Effector memory CD8-positive, alpha-beta T cell (primary cell): ENCODE measurements at places on chromosomes 1 and 21.

DNA sequence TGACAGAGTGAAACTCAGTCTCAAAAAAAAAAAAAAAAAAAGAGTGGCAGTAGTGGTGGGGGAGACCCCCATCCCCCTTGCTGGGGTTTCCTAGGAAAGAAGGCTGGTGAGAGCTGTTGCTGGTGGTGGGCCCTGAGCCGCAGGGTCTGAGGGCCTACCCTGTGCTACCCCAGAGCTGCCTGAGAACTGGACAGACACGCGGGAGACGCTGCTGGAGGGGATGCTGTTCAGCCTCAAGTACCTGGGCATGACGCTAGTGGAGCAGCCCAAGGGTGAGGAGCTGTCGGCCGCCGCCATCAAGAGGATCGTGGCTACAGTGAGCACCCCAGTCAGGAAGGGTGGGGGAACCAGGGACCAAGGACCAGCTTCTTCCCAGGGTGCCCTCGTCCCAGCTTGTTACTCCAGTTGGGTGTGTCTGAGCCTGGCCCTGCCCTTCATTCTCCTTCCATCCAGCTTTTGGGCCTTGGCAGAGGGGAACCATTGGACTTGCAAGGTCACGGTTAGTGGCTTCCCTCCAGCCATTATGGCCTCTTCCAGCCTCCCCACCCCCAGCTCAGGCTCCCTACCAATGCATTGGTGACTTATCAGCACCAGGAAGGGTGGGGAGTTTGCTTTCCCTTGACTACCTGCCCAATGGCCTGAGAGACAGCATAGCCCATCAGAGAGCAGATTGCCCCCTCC, 10.5 kb downstream of the LDLRAP1 start:
- DNase-seq = no peak

DNA sequence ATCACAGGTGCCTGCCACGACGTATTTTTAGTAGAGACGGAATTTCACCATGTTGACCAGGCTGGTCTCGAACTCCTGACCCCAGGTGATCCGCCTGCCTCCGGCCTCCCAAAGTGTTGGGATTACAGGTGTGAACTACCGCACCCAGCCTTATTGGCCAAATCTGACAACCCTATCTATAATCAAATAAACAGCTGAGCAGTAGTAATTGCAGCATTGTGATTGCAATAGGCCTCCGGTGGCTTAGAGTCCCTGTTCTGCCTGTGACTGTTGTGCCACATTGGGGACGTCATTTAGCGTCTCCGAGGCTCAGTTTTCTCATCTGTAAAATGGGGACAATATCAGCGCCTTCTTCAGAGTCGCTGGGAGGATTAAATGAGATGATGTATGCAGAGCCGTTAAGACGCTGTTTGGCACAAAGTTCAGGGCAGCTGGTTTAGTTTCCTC, 569 bp upstream of the CAPN2 start:
- no peak for DNase-seq

- DNase-seq = no peak
Observed at GRCh38 chr1:9826616-9827015, 2.9 kb upstream of the CLSTN1 start.

DNA sequence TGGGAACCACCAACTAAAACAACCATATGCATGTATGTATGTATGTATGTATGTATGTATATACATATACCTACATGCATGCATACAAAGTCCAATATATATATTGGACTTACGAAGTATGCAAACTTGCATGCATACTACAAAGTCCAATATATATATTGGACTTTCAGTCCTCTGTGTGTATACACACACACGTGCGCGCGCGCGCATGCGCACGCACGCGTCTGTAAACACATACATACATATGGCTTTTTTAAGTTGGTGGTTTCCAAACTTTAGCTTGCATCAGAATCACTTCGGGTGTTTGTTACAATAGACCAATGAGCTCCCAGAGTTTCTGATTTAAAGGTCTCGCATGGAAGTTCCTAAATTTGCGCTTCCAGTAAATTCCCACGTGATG, 197.5 kb upstream of the C1orf87 start:
- no peak for DNase-seq

- no peak for DNase-seq
Observed at GRCh38 chr1:197042676-197043341, 24.3 kb downstream of the F13B start.

- DNase-seq = no peak
Observed at GRCh38 chr1:35847935-35848565, 35.0 kb upstream of the AGO1 start.

DNA sequence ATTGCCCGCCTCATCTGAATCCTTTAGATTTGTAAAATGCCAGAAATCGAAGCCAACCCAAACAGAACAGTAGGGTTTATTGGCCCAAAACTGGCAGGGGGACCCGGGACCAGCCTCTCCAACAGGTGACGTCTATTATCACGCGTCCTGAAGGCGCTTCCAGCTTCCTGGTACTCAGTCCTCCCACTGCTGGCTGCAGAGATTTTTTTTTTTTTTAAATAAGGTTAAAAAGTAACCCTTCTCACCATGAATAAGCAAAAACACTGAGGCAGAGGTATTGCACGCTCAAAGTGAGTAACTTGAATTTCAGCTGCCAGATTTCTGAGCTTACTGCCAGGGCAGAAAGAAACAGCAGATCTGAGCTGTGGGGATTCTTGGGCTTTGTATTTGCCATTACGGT, 54.4 kb upstream of the GCLM start:
- no peak for DNase-seq

GRCh38 chr1:77716065-77716464, 33.6 kb upstream of the ZZZ3 start:
- DNase-seq = no peak

DNA sequence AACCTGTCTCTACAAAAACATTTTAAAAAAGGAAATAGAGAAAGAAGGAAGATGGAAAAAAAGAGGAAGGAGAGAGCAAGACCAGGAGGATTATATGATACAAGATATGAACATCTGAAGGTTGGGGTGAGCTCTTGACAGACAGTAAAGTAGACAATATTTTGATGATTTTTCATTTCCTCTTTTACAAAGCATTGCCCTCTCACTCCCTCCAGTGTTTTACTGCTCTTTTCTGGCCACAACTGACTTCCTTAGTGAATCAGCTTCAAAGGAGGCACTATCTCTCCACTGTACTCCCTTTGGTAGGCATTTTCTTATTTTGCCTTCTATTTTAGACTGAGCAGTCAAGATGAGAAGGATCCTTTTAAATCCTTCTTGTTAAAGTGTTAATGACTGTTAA, 296.7 kb downstream of the KCTD3 start:
- no peak for DNase-seq

DNA sequence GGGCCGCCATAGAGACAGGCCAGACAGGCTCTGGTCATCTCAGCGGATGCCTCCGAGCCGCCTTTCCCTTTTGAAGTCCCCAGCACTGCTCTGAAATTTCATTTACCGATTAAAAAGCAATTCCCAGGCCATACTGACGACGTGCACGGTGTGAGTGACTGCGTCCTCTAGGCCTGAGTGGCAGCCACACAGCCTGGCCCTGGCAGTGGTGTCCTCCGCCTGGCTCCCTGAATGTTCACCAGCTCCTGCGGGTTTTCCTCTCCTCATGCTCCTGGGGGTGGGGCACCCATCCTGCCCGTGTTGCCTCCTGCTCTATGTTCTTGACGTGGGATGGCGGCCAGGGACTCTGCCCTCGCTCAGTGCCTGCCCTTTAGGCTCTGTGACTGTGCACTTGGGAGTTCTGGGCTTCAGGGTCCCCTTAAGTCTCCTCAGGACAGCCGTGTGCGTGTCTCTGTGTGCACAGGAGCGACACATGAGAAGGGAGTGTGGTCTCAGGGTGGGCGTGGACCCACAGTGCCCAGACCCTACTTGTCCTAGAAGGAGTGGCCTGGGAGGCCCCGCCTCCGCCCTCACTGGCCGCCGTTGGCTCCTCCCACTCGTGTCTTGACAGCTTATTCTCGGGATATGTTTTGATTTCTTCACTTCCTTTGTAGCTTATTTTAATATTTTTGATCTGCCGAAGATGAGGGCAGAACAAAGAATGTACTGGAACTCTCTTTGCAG, 3.6 kb downstream of the SKI start:
- peak; percentile 66 for DNase-seq

DNA sequence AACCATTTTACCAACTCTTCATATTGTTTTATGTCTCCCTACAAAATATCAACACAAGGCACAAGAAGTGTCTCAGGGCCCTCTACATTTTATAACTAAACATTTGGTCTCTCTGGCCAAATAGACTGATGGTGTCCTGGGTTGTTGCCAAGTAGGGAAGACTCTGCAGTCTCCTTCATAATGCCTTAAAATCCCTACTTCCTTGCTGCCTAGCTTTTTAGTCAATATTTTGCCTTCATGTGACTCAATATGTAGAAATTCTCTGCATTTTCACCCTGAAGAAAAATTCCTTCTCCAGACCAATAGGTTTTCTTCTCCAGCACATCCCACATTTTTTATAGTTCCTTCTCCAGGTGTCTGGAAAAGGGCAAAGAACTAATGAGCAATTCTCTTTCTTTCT, 72.6 kb upstream of the IPO9 start:
- DNase-seq = no peak

DNA sequence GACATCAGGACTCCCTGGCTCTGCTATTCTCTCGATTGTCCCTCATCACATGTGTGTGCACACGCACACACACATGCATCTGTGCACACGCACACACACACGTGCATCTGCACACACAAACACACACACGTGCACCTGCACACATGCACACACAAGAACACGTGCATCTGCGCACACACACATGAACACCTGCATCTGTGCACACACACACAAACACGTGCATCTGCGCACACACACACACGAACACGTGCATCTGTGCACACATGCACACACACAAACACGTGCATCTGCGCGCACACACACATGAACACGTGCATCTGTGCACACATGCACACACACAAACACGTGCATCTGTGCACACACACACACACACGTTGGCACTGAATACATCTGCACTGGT, 14.7 kb downstream of the S100A7A start:
- DNase-seq = no peak

DNA sequence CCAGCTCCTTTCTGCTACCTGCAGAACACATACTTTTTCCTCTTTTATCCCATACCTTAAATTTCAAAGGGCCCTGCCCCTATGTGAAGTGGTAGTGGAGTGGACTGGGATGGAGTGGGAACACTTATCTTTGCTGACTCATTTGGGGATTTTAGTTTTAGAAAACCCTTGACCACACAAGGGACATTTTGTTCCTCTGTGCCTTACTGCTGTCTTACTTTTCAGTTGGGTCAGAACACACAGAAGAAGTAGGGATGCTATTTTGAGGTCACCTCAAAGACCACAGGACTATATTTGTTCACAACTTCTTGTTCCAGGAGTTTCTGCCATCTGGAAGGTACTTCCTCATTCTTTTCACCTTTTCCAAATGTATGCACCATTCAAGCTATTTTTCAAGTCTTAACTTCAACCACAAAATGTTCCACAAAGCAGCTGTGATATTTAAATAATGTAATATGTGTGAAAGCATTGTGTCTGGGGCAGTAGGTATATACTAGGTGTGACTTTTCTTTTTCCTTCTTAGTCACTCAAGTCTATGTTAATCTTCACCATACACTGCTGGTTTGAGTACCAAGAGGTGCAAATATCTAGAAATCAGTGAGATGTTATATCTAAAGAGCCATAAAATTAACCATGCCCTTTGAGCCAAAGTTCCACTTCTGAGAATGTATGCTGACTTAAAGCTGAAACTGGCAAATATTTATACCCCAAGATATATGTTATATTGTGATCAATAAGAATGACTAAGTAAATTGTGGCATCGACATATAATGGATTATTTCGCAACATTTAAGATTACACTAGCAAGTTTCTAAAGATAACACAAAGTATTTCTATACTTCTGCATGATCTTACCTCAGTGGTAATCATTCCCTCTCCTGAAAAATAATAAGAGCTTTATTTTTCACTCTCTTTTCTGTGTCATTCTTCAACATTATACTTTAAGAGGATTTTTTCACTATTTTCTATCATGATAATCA, 308.5 kb downstream of the MRPL39 start:
- DNase-seq = no peak

- DNase-seq = no peak
Observed at GRCh38 chr1:149923626-149924025, 4.0 kb downstream of the SF3B4 start.

DNA sequence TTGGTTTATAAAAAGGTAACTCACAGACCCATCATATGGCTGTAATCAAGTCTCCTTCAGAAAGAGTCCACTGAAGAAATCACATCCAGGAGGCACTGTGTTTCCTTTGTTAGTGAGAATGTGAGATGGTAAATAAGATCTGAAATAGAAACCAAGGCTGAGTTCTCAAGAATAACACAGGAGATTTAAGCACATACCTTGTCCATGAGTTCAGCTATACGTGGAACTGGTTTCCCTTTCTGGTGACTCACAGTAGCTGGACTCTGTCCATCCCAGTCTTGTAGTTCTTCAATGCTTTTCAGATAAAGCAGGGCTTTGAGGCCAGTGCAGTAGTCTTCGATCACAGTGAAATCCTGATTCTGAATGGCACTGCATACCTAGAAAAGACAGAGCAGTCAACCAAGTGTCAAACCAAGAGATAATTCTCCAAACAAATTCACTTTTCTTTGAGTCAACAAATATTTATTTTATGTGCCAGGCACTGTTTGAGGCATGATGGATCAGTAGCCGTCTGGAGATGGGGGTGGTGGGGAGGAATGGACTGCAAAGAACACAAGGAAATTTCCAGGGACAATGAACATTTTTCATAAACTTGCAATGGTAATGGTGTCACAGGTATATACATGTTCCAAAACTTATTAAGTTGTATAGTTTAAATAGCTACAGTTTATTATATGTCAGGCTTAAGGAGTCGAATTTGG, 471.4 kb downstream of the PTBP2 start:
- no peak for DNase-seq

GRCh38 chr1:116664366-116664977, 3.1 kb downstream of the IGSF3 start:
- DNase-seq = no peak

DNA sequence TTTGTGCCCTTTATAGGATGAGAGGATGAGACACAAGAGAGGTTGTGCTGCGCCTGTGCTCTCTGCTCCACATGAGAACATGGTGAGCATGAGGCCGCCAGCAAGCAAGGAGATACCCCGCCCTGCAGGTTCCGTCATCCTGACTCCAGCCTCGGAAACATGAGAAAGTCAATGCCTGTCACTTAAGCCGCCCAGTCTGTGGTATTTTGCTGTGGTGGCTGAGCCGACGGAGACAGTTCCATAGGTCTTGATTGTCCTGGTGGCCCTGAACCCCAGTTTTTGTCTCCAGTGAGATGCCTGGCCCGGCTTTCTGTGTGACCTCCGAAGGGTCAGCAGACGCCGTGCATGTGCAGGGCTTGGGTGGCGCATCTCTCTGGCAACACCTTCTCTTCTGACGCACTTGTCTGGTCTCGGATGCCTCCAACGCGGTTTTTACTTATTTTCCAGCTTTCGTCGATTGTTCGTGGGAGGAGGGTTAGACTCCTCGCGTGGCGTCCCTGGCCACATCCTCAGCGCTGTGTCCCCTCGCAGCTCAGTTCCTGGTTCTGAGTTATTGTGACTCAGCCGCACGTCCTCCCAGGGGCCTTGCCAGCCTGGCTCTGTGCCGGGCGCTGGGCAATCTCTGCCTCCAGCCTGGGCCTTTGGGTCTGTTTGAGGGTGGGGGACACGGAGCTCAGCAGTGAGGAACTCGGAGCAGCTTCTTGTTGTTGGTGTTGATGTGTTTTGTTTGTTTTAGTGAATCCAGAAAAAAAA, 70.0 kb downstream of the FAAP20 start:
- DNase-seq = no peak

GRCh38 chr1:65146908-65147423, 1.0 kb upstream of the AK4 start:
- DNase-seq = no peak
